ENCODE measurements at places on chromosomes 1 and 21.
A peak's percentile ranks its signal among the peaks of the same experiment; 100 is the strongest.

DNA sequence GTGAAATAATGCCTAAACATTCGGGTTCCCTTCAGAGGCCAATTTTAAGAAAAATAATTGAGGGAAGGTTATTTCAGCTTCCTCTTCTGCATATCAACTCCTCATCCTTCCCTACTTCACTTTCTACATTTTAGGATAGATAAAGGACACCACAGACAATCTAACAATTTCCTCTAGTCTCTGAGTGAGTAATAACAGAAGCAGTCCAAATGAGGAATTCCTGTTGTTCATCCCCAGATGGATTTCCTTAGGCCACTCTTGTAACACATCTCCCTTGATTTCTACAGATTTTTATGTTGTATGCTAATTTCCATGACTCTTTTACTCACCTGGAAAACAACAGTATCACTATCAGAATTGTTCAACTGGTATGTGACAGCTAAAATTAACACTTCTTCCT lies 87.7 kb upstream of the LYPLAL1 start:
- no peak for DNase-seq

DNA sequence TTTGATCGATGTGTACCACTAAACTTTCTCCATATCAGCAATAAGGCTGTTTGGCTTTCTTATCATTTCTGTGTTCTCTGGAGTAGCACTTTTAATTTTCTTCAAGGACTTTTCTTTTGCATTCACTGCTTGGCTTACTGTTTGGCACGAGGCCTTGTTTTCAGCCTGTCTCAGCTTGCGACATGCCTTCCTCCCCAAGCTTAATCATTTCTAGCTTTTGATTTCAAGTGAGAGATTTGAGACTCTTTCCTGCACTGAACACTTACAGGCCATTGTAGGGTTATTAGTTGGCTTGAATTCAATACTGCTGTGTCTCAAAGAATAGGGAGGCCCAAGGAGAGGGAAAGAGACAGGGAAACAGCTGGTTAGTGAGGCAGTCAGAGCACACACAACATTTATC lies 120.6 kb upstream of the KCND3 start:
- no peak for DNase-seq

DNA sequence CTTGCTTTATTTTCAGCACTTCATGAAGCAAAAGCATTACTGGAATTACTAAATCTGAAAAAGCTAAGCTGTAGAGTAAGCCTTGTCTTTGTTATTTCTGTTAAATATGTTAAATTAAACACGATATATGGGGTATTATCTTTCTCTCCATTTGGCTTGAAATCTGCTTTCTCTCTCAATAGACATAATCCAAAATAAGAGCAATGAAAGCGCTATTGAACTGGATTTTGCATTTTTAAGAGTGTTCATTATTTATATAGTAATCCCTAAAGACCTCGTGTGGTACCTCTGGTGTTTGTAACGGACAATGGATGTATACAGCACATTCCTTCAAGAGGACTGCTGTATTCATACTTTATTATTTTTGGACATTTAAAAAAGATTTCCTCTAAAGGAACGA lies 91.5 kb upstream of the KCNE2 start:
- no peak for DNase-seq

DNA sequence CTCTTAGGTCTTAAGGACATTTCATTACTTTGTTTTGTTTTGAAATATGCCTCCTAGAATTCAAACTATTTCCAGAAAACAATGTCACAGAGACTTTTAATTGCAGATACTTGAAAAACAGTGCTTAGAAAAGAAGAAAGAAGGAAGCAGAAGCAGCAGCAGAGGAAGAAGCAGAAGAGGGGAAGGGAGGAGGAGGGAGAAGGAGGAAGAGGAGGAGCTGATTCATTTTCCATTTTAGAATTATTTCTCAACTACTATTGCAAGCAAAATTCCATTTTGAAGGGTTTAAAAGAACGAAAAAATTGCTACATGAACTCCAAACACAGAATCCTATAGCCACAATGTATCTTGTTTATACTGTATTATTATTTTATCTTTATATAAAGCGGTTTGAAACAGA lies 13.9 kb downstream of the RC3H1 start:
- DNase-seq = no peak

- no peak for DNase-seq
Observed at GRCh38 chr1:231099311-231099710, 59.3 kb upstream of the FAM89A start.

DNA sequence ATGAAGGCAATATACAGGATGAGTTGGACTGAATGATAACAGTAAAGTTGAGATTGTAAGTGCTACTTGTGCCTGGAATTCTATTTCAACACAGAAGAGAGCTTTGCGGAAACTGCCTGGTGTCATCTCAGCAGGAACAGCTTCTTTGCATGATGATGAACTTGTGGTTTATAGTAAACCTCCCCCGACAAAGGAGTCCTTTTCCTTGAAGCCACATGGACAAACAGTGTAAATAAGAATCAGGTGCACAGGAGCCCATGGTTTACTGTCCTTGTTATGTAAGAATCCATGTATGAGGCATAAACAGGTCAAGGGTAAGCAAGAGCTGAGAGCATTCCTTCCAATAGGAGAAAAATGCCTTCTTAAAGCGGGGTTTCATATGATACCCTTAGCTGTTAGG lies 66.2 kb downstream of the PCNX2 start:
- no peak for DNase-seq

- DNase-seq = no peak
Observed at GRCh38 chr1:10051656-10052055, 18.9 kb downstream of the UBE4B start.

DNA sequence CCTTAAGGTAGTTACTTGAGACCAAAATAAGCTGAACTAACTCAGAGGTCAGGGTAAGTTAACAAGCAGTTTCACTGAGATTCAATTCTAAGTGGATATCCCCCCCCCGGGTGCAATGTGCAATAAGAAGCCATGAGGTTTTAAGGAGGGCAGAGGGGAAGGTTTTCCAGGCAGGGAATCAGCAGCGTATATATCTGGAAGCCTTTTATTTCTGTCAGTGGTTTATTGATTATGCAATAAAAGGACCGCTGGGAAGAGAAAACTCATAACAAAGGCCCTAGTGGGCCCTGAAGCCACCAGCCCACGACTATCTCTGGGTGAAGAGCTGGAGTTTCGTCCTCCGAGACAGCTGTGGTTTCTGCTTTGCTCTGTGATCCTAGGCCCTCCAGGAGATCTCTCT lies 53.1 kb upstream of the CTPS1 start:
- DNase-seq = no peak

- no peak for DNase-seq
Observed at GRCh38 chr21:27581168-27581567, 614.3 kb upstream of the ADAMTS5 start.

- no peak for DNase-seq
Observed at GRCh38 chr1:173496757-173497320, 19.7 kb downstream of the PRDX6 start.

DNA sequence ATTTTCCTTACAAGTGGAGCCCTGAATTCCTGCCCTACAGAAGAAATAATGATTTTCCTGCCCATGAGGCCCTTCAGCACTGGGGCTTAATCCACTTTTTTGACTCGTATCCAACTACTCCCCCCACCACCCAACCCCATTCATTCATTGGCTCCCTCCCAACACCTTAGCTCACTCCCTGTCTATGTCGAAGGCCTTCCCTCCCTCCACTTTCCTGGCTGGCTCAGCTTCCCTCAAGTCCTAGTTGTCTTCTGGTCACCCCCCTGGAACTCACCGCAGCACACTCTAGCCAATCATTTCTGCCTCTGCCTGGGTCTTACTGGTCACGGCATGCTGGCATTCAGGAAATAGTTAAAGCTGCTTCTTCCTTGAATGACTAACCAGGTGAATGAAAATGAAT lies 118.9 kb downstream of the PGBD5 start:
- DNase-seq = no peak

DNA sequence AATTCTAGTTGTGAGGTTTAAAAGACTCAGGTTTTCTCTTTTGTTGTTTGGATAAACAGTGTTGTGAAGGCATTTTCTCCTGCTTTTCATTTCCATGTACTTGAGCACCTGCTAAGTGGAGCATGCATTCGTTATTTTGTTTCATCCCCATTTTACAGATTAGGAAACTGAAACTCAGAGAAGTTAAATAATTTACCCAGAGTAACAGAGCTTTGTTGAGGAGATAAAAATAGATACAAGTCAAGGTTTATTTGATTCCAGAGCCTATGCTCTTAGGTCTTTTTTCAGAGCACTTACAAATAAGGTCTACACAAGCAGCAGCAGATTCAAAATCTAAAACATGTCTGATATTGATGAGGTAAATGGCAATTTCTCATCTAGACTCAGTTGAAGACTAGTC lies 254.7 kb upstream of the PTBP2 start:
- no peak for DNase-seq

GRCh38 chr1:82179131-82179530 lies 378.4 kb downstream of the ADGRL2 start:
- DNase-seq = no peak

GRCh38 chr1:167714098-167714438 lies 7.7 kb upstream of the MPZL1 start:
- DNase-seq = no peak

DNA sequence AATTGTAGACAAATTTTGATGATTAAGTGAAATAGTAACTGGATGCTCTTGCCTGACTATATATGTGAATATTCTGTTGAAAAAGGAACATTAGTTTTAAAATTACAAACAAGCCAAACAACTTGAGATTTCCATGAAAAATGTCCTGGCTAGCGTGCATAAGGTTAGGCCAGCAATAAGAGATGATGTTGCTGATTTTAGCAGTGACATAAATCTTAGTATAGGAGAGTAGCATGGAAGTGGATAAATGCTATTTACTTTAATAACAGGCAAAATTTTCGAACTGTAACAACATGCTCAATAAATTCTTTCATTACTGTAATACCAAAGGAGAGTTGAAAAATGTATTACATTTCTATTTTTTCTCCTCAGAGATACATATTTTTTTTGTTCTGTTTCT lies 266.6 kb downstream of the LRRC7 start:
- DNase-seq = no peak

DNA sequence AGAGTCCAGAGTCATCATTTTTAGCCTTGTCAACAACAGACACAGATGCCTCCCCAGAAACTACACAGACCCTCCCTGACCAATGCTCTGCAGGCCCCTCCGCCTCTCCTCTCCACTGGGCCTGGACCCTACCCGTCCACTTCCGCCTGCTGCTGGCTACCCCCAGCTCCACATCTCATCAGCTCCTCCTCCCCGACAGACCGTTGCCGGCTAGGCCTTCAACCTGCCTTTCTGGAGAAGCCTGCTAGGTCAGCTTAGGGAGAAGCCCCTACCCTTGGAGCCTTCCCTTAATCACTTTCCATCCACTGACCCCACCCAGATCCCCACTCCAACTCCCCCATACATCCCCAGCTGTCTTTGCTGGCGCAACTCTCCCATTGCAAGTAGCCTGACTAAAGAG lies 1.4 kb downstream of the TRIM17 start:
- no peak for DNase-seq

DNA sequence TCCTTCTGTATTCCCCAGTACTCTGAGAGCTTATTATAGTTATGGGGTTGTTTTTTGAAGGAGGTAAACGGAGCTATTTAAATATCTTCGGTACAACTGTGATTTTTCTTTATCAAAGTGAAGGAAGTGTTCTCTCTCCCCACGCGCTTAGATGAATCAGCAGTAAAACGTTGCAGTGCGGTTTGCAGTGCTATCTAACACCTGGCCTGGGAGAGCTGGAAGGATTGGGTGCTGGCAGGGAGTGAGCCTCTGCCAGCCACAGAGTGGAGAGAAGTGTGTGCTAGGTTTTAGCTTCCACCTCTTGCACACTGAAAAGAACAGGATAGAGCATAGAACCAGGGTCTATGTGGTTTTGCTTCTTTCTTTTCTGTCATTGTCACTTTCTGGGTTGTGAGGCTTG lies 165.9 kb downstream of the SDCCAG8 start:
- DNase-seq = peak; percentile 80

- DNase-seq = no peak
Observed at GRCh38 chr21:24369746-24370145, 1237.5 kb downstream of the MRPL39 start.

- DNase-seq = no peak
Observed at GRCh38 chr1:183739741-183740271, 65.1 kb upstream of the RGL1 start.

- DNase-seq = no peak
Observed at GRCh38 chr21:31675960-31676359, 16.5 kb downstream of the SOD1 start.

DNA sequence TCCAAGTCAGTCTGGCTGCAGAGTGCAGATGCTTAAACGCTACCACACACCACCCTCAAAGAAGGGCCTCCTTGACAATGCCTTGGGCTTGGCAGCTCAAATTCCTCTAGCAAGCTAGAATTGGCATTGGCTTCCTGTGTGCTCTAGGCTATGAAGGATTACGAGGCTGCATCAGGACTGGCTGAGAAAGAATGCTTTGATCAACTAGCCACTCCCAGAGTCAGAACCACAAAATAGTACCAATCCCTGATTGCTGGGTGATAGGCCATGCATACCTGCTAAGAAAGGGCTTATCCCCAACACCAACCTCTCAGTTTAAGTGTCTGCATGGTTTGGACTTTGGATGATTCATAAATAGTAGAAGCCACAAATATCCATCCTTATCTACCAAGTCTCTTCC lies 504.9 kb downstream of the OMA1 start:
- peak; percentile 3 for DNase-seq

- no peak for DNase-seq
Observed at GRCh38 chr1:89855413-89856123, 34.7 kb downstream of the LRRC8D start.

DNA sequence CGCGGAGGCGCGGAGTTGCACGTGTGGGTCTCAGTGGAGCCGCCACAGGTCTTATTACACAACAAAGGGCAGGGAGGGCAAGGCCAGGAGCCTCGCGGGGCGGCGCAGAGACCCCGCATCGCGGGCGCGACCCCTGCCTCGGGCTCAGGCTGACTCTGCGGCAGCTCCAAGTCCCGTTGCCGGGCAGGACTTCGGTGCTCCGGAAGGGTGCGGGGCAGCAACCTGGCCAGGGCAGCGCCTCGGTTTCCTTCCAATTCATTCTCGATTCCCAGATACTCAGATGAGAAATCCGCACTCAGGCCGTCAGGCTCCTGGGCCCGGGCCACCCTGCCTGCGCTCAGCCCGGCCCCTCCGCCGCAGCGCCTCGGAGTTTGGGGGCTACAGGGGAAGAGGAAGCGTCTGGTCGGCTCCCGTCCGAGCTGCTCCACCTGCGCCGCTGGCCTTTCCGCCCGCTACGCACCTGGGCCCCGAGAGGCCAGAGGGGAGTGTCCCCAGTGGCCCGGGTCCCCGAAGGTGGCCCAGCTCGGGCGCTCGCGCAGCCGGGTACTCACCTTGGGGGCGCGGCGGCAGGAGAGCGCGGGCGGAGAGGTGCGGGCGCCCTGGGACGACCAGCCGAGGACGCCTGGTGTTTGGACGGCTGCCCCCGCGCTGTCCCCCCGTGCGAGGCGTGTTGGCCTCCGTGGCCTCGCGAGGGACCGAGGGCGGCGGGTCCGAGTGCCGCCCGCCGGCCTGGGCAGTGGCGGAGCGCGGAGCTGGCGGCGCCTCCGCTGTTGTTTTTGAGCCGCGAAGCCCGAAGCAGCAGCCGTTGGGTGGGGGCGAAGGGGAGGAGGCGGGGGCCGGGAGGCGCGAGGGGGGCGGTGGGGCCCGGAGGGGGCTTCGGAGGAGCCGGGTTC lies 1.1 kb upstream of the PRDM16 start:
- DNase-seq = no peak

- no peak for DNase-seq
Observed at GRCh38 chr1:214012418-214012817, 24.6 kb downstream of the PROX1 start.
